ENCODE measurements at places on chromosomes 5 and 9. TPM values are rescaled to one million over a fixed set of nuclear protein-coding genes. Genes with fewer than 3 reads are reported as not detected.

DNA sequence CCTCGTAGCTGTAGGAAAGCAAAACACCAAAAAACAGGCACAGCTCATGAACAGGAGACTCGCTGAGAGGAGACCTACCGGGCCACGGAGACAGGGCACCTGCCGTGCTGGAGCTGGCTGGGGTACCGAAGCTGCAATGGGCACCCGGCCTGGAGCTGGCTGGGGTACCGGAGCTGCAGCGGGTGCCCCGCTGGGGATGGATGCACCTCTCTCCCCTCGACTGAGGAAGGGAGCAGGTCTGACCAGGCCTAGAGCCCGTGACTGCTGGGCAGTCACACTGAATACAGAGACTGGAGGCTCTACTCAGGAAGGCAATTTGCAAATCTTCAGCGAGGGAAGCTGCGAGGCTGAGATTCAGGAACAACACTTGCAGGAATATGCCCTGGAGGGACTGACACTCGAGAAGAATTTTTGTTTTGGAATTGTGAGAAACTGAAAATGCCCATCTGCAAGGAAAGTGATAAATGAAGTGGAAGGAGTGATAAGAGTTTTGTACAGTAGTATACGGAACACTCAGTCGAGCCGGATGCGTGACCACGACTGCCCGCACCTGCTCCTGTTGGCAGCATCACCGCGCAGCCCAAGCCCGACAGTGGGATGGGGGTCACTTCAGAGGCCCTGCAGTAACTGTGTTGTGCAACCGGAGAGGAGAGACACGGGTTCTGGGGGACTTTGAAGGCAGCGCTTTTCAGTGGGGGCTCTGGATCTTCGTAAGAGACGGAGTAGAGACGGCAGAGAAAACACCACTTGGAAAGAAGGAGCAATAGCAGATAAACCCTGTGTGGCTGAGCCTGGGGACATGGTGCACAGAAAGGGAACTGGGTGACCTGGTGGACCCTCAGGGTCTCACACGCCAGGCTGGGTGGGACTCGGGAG is 27.9 kb upstream of the LPCAT1 start:
- DNase-seq: no peak

DNA sequence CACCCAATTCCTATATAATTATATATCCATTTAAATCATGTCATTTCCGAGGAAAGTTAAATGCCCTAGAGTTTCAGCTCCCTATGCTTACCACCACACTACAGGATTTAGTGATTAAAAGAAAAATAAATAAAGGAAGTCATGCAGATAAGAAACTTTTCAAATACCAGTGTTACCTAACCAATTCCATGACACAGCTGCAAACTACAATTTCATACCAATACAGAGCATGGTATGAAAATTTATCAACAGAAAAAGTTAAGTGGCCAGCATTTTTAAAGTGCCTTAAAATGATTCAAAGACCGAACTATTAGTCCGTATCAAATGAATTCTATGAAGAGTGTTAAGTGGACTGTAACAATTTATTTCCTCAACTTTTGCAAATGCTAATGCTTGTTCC is 35.9 kb downstream of the CEP120 start:
- no peak for DNase-seq

GRCh38 chr5:107211630-107212029 is 459.1 kb downstream of the EFNA5 start:
- DNase-seq: no peak

GRCh38 chr5:14882658-14883580 is 11.3 kb upstream of the ANKH start:
- no peak for DNase-seq

GRCh38 chr9:106110483-106110882 is 416.1 kb downstream of the TMEM38B start:
- DNase-seq: peak; percentile 71

- peak; percentile 21 for DNase-seq
Measured at GRCh38 chr9:70868661-70869652, 252.5 kb downstream of the TRPM3 start.

The AK3 gene
- total RNA-seq: 59.5 TPM

All from bronchial epithelial cell (primary cell).